ENCODE measurements at places on chromosomes 12 and 14.

- DNase-seq: no peak
These were observed 144.8 kb downstream of the CAPZA3 start for GRCh38 chr12:18882690-18883089.

GRCh38 chr14:54221971-54222370 is 174.8 kb upstream of the CDKN3 start:
- DNase-seq: no peak

- DNase-seq: no peak
These were observed 8.1 kb downstream of the DAO start for GRCh38 chr12:108888031-108888430.

DNA sequence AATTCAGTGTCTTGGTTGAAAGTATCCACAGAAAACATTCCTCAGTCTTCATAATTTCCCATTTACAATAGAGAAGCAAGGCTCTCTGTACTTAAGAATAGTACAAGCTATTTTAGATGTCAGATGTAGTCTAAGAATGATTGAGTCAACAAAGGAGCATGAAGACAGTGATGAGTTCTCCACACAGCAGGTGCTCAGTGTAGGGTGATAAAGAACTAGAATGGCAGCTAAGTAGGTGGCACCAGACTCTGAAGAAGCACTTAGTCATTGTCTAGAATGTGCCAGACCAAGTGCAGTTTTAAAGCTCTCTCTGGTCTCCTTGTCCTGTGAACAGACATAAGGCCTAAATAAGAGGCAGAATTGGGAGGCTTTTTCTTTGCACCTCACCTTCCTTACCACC is 504.6 kb downstream of the NRXN3 start:
- no peak for DNase-seq

DNA sequence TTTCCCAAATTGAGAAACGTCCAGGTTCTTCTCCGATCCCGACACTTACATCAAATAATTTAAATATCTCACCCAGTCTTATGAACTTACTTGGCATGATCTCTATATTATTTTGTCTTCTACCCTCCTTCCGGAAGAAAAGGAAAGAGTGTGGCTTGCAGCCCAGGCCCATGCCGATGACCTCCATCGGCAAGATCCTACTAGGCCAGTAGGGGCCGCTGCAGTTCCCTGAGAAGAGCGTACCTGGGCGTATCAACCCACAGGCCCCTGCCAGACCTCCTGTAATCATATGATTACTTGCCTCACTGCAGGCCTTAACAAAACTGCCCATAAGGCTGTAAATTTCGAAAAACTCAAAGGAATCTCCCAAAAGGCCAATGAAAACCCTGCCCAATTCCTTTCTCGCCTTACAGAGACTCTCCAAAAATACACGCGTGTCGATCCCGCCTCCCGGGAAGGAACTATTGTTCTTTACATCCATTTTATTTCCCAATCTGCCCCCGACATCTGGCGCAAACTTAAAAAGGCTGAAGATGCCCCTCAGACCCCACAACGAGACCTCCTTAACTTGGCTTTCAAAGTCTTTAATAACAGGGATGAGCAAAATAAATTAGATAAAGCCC is 69.6 kb downstream of the MOK start:
- peak; percentile 74 for DNase-seq

GRCh38 chr14:78535041-78535440 is 364.9 kb downstream of the NRXN3 start:
- DNase-seq: no peak

- DNase-seq: no peak
These were observed 106.9 kb downstream of the STXBP6 start for GRCh38 chr14:24943024-24943423.

- no peak for DNase-seq
These were observed 6.3 kb upstream of the CTDSP2 start for GRCh38 chr12:57852620-57853500.

GRCh38 chr12:67193704-67194103 is 75.5 kb upstream of the CAND1 start:
- DNase-seq: no peak

- DNase-seq: no peak
These were observed 124.8 kb downstream of the TMTC3 start for GRCh38 chr12:88266806-88267360.

DNA sequence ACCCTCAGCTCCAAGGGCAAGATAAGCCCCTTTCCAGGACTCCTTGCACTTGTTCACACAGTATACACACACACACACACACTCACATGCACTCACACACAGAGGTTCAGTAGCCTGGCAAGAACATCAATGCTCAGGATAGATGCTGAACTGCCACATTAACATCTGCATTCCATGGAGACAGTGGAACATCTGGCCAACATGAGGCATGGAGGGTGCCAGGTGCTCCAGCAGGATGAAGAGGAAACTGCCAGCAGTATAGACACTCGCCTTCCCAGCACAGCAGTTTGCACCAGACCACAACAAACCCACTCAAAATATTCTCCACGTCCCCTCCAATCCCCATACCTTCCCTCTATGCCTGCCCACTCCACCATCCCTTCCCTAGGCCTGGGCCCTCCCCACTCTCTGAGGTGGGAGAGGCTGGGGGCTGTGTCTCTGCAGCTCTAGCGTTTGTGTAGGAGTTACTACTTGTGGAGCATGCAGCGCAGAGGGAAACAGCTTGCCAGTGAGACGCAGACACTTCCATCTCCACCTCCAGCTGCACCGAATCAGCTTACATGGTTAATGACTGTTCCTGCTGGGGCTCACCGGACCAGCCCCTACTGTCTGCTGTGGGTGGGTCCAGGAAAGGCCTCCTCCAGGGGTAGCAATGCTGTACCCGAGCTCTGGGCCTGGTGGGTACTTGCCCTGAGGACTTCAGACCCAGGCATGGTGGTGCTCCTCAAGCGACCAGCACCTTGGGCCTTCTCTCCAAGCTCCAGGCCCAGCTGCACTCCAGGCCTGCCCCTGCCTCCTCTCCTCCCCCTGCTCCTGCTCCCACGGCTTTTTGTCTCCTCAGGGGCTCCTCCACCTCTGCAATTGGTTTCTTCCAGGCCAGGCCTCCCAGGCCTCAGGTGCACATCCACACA is 18.6 kb upstream of the PLEKHG3 start:
- no peak for DNase-seq

GRCh38 chr14:39291701-39292100 is 58.0 kb downstream of the MIA2 start:
- no peak for DNase-seq

DNA sequence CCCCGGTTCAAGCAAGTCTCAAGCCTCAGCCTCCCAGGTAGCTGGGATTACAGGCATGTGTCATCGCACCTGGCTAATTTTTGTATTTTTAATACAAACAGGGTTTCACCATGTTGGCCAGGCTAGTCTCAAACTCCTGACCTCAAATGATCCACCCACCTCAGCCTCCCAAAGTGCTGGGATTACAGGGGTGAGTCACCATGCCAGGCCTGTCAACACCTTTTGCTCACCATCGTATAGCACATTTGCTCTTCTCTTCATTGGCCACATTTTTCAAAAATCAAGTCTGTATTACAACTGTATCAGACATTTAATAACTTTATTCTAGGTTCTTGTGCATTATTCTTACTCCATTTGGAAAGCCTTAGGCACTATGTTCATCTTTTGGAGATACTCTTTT is 50.3 kb downstream of the BCAT1 start:
- no peak for DNase-seq

GRCh38 chr12:22284871-22285270 is 49.6 kb downstream of the ST8SIA1 start:
- no peak for DNase-seq

DNA sequence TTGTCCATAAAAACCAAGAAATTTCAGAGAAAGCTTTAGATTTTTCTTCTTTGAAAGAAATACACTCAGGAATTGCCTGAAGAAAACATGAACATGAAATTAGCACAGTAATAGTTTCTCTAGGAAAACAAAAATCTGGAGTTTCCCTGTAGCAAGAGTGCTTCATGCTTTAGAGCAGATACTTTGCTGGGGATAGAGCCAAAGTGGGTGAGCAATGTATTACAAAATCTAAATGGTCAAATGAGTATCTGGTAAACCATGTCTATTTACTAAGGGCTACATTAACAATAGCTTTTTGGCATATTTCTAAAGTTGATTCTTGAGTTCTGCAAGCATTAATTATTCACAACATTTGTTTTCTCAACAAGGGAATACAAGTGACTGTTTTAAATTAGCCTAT is 26.2 kb downstream of the AVPR1A start:
- DNase-seq: no peak

DNA sequence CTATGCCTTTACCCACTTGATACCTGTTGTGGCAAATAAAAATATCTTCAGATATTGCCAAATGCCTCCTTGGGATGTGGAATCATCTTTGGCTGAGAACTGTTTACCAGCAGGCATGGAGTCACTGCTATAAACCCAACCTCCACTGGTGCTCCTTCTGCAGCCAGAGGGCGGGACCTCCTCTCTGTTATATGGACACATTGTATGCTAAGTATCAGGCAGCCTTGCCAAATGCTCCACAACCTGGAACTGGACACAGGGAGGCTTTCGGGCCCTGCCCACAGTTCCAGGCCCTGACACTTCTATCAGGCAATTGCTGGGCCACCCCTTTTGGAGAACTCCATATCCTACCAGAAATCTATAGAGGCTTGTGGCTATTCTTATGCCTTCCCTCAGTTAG is 201.0 kb downstream of the TMX1 start:
- DNase-seq: no peak

DNA sequence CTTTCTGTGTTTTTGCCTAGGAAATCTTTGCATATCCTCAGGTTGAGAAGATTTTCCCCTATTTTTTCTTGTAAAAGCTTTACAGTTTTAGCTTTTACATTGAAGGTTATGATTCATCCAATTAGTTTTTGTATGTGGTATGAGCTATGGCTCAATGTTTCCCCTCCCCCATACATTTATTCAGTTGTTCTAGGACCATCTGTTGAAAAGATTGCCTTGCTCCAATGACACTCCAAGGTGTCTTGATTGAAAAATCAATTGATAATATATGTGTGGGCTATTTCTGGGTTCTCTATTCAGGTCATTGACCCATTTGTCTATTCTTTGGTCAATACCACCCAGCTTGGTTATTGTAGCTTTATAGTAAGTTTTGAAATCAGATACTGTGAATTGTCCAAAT is 42.6 kb downstream of the LRTM2 start:
- no peak for DNase-seq

- no peak for DNase-seq
These were observed 27.8 kb downstream of the GPRC5D start for GRCh38 chr12:12924169-12924568.

DNA sequence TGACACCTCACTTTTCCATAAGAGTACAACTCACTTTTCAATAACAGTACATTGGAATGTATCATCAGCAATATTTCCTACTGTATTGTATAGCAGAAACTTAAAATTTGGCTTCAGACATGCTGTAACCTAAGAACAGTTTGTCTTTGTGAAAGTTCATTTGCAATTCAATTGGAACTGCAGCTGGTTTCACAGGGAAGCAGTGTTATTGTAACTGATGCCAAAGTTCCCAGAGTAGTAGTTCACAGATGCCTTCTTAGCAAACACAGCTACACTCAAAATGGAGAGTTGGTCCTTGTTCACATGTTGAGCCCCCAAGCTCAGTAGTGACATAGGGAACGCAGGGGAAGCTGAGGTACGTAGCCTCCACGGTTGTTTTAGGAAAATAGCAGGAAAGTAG is 23.3 kb downstream of the PPP1R36 start:
- no peak for DNase-seq

DNA sequence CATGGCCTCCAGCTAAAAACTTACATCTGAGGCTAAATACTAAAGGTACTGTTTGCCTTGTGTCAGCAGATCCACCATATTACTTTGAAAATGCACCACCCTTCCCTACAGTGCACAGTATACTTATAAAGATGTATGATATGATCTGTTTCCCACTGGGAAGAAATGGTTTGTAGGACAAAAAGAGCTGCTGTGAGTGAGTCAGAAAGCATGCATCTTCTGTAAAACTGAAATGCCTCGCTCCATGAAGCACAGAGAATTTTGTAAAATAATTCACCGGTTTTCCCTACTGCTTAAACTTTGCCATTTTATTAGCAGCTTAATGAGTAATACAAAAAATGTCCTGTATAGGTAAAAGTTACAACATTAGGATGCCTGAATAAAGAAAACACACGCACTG is 68.8 kb downstream of the MDGA2 start:
- no peak for DNase-seq

- no peak for DNase-seq
These were observed 317.5 kb upstream of the OR4E1 start for GRCh38 chr14:21991130-21991529.

DNA sequence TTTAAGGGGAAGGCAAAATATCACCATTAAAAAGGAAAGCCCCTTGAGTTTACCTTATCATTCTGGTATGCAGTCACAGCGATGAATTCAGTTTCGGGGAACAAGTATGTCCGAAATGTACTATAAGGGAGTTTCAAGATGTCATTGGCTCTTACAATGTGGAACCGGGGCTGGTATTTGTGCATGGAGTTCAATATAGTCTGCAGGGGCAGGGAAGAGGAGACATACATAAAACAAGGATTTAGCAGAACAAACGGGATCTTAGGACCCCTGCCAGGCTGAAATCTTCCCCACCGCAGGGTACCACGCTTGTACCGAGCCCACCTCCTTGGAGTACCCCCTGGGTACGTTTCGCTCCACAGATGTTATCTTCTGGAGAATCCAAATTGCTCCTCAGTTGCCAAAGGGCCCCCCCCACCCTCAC is 4.5 kb downstream of the TBX3 start:
- no peak for DNase-seq

DNA sequence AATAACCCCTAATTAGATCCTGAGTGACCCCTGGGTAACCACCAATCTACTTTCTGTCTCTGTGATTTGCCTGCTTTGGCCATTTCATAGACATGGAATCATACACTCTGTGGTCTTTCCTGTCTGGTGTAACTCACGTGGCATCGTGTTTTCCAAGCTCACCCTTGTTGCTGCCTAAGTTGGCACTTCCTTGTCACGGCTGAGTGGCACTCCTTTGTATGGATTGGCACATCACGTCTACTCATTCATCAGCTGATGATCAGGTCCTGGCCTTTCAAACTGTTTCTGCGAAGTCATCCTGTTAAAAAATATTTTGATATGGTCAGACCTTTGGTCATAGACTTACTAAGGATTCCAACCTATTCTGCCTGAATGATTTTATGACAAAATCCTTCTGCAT is 87.7 kb downstream of the GLT1D1 start:
- no peak for DNase-seq

- no peak for DNase-seq
These were observed 151.6 kb downstream of the DPF3 start for GRCh38 chr14:72742118-72742837.
